Suppressor macrophage treated with lipopolysaccharide for 1 hour (primary cell): ENCODE measurements at places on chromosomes 16 and 17.

DNA sequence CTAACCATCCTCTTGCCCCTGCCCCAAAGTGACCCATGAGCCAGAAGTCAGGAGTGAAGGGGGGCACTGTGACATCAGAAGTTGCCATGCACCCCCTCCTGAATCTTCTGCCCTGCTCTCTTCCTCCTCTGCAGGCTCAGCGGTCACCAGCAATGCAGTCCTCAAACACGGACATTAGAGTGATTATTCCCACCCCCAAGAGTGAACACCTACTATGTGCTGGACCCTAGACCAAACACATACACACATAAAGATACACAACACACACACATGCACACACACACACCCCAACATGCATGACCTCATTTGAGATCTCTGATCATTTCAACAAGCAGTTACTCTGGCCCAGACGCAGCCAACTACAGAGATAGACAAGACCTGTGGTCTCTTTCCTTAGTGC is at the start of gene CDRT4:
TSS of gene CDRT4 (minus strand) at position 30 of the 400 bp plus-strand sequence. CDS start 27,383 bp downstream, outside the sequence.
- DNase-seq = no peak

DNA sequence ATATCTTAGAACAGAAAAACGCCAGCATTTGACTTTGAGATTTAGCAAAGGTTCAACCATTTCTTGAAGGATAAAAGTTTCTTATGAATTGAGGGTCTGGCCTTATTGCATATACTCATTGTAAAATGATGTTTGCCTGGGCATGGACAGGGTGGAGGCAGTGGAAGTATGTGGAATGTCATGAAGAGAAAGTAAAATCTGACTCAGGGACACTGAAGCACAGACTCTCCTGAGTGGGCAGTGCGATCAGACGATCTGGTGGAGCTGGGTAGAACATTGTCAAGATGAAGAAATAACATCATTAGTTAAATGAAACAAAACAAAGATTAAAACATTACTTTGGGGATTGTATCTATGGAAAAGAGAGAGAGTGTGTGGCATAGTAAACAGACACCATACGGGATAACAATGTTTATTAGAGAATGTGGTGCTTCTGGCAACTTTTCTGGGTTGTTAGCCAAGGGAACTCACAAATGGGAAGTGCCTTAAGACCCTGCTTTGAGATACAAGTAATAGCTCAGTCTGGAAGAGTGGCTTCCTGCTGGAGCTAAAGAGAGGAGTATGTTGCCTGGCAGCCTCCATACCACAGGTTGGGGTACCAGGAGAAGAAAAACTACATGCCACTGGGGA is 4.4 kb downstream of the MAP3K3 start:
- DNase-seq = no peak

GRCh38 chr17:45155029-45155428 is 6.6 kb upstream of the HEXIM2 start:
- no peak for DNase-seq

GRCh38 chr16:80233097-80233835 is 307.5 kb upstream of the DYNLRB2 start:
- DNase-seq = no peak

GRCh38 chr17:13538841-13539411 is 62.8 kb downstream of the HS3ST3A1 start:
- DNase-seq = no peak

DNA sequence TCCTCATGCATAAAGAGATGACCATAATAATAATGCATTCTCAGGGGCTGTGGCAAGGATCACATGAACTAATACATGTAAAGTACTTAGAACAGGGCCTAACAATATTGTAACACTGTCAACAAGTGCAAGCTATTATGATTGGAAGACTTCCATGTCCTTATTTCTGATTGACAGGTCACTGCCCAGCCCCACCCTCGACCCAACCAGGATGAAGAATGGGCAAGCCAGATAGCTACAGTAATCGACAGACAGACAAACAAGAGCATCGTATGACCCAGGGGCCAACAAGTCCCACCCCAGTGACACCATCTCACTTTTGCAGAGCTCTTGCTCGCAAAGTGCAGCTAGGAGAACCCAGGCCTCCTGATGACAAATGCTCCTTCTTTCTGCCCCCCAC is 14.6 kb upstream of the MMP2 start:
- DNase-seq = no peak

GRCh38 chr17:6701719-6702118 is 11.4 kb downstream of the SLC13A5 start:
- DNase-seq = peak; percentile 88

- no peak for DNase-seq
Measured at GRCh38 chr16:62100651-62101050, 64.4 kb upstream of the CDH8 start.

- DNase-seq = no peak
Measured at GRCh38 chr17:79613195-79613772, 2.4 kb upstream of the RBFOX3 start.

GRCh38 chr17:80441133-80441578 is 26.2 kb downstream of the ENDOV start:
- DNase-seq = peak; percentile 48
